ENCODE measurements at places on chromosomes 6 and 20.

DNA sequence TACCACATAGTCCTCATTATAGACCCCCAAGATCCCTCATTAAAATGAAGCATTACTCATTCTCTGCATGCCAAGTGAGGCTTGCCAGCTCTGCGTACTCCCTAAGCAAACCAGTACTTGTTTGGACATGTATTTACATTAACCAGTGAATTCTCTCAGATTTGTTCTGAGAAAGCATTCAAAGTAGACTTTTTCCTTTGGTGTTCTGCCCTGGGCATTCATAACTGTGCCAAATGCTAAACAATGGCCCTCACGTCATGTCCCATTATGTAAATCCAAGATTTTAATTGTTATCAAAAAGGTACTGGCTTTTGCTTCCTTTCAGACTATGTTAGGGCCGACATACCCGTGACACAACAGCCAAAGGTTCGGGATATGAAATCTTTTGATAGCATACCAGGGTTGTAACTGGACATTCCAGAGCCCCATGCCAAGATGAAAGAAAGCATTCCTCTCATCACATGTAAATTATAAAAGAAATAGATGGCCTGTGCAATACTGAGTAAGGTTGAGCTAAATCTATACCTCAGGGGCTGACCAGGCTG lies 164.2 kb downstream of the ADAT2 start:
- DNase-seq = no peak

DNA sequence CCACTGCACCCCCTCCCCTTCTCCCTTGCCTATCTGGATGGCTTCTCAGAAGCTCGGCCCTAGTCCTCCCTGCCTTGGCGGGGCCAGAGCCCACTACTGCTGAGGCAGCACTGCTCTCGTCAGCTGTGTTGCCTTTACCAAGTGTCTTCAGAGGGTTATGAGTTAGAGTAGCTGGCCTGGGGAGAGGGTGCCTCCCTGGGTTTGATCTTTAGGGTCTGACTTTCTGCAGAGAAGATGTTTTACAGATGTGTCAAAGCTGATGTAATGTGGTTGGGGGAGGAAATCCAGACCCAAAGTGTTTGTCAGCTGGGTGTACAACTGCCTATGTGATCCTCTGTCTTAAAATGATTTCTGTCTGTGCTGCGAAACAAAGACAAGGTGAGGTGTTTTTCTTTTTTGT lies 30.4 kb upstream of the PI16 start:
- DNase-seq = no peak

DNA sequence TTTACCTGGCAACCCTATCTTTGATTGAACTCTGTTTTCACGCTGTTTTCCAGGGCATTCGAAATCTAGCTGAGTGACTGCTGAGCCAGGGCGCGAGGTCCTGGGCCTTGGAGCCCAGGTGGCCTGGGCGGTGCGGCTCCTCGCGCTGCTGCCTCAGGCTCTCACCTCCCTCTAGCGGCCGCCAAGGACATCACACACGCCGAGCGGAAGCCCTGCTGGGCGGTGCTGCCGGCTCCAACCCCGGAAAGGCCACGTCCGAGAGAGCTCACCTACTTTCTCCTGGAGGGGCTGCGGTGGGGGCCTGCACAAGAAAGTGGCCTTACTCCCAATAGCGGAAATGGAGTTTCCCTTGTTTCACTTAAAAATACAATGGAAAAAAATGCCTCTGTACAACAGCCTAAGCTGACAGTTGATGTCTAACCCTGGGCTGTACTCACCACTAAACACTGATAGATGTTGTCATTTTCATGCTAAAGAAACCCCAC lies 77.7 kb downstream of the ELOVL4 start:
- DNase-seq = peak; percentile 15

DNA sequence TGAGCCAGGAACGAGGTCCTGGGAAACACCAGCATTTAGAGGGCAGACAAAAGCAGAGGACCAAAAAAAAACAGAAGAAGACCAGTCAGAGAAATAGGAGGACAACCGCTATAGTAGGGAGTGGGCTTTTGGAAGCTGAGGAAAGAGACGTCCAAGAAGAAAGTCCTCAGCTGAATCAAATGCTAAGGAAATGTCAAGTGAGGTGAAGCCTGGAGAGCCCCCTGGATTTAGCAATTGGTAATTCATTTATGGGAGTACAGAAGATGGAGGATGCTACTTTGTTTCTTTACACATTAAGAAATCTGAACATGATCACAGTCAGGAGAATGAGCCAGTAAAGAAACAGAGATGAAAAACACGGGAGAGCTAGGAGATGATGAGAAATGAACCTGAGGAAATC lies 41.1 kb downstream of the LRP11 start:
- DNase-seq = no peak

DNA sequence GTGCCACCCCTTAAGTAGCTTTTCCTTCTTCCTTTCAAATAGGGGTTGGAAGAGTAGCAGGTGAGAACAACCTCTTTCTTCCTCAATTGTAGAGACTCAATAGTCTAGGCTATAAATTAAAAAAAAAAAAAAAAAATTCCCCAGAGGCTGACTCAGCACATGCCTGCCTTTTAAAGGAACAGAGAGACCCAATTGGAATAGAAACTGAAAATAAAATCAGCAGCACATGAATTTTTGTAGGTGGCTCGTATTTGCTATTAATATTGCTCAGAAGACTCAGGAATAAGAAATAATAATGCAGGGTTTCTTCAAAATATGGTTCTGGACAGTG lies 19.3 kb downstream of the TOP1 start:
- DNase-seq = no peak

DNA sequence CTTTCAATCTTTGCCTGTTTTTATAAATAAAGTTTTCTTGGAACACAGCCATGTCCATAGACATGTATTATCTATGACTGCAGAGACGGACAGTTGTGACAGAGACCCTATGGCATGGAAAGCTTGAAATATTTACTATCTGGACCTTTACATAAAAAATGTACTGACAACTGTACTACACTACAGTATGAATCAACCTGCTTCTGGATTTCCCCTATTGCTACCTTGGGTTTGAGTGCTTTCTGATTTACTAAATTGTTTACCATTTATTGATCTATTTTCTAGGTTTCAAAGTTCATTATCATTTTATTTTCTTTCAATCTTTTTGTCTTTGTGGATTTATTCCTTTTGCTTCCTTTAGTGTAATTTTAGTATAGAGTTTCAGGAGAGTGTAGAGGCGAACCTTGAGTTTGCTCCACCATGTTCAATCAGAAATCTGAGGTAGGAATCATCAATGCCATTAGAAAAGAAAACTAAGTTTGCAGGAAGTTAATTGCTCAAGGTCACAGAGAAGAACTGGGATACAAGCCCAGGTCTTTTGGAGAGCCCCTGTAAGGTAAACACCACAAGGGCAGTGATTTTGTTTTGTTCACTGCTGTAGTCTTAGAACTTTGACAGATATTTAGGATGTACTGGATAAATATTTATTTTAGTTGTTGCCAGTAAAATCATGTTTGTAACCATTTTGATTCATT lies 352.8 kb upstream of the SYNCRIP start:
- no peak for DNase-seq

GRCh38 chr6:72621291-72622093 lies at the start of gene KCNQ5:
KCNQ5 (plus strand) TSS chr6:72622064.
- no peak for DNase-seq

DNA sequence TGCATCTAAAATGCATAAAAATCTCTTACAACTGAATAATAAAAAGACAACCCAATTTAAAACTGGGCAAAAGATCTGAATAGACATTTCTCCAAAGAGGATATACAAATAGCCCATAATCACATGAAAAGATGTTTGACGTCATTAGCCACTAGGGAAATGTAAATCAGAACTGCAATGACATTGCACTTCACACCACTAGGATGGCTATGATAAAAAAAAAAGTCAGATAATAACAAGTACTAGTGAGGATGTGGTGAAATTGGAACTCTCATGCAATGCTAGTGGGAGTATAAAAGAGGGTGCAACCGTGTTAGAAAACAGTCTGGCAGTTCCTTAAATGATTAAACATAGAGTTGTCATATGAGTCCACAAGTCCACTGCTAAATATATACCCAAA lies 24.3 kb upstream of the TBX18 start:
- DNase-seq = no peak

DNA sequence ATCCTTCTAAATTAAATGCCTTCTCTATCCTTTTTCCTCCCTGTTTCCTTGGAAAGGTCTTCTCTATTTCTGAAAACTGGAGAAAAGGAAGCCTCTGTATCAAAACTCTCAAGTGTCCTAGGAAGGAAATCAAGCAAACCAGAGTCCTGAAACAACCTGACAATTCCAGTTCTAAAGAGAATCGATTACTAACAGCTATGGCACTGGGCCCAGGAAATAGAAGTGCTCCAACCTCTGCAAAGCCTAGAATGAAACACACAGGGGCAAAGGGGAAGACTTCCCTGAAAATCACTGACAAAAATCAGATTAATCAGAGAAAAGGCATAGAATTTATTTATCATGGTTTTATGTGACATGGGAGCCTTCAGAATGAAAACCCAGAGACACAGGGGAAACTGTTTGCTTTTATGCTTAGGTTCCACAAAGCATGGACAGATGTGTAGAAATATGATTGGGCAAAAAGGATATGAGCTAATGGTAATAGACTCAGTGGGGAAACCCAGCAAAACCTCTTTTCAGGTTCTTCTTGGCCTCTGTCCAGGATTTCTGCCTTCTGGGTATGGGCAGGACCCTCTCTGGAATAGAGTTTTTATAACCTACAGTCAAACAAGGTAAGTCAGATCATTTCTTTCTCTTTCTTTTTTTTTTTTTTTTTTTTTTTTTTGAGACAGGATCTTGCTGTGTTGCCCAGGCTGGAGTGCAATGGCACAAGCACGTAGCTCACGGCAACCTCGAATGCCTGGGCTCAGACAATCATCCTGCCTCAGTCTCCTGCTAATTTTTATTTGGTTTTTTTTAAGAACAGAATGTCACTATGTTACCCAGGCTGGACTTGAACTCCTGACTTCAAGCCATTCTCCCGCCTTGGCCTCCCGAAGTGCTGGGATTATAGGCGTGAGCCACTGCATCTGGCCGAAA lies 91.7 kb downstream of the CD24 start:
- no peak for DNase-seq

DNA sequence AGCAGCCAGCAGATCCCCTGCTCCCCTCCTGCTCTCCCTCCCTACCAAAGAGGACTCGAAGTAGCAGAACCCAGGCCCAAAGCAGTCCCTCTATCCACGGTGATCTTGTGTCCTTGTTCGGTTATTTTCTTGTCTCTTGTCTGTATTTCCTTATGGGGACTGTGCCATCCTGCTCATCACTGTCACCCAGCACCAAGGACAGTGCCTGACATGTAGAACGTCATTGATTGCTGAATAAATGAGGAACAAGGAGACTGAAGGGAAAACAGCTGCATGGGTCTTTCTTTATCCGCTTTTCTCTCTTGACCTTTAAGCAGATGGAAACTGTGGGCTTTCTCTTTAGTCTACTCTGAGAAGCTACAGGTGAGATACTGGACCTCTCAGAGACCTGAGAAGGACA lies 29.4 kb upstream of the ZNF831 start:
- DNase-seq = no peak

DNA sequence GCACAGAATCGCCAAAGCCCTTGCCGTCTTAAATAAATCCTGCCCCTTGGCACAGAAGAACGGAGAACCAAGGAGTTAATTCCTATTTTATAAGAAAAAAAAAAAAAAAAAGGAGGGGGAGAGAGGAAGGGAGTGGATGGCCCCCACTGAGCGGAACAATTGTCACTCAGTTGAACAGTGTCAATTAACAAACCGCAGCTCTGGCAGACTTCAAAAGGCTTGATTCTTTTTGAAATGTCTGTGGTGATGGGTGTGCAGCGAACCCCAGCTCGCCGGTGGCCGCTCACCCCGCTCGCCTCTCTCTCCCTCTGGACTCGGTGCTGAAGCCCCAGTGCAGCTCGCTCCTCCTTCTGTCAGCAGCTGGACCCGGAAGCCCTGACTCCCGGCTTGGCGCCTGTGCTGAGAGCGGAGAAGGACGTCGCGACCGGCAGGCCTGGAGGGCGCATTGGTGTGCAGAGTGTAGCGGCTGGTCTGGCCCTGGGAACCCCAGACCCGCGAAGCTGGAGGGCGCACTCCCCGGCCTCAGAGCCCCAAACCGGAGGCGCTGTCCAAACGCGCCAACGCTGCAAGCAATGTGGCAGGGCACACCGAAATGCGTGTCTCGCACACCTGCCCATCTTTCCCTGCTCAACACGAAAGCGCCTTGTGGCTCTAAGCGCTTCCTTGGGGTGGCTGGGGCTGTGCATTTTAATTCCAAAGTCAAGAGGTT lies 3.4 kb downstream of the LINC00237 start:
- no peak for DNase-seq

DNA sequence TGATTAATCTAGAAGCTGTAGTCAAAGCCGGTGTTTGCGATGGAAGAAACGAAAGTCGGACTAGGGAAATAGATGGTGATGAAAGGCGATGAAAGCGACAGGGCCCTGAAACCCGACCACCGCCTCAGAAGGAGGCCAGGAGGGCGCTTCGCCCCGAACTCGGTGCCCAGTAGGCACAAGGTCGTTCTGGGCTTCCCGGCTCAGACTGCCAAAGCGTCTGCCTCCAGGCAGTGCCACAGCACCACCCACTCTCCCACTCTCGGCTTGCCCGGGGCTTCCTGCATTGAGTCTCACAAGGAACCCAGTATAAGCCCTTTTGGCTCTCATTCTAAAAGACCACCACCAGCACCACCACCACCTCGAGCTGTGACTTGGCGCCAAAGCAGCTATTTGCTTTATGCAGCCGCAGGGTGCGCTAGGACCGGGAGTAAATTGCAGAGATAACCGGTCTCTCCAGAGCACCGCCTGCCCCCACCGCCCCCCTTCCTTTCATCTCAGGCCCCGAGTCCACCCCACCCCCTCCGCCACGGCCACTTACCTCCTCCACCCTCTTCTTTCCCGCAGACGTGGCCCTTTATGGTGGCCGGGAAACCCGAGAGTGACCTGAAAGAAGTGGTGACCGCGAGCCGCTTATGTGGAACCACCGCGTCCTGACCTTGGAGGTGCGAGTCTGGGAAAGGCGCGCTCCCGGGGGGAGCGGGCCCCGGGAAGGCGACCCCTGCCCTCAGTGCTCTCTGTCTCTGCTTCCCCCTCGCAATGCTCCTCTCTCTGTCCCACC lies 2.4 kb downstream of the TCF21 start:
- no peak for DNase-seq

GRCh38 chr6:23184351-23184750 lies 615.0 kb downstream of the HDGFL1 start:
- no peak for DNase-seq

DNA sequence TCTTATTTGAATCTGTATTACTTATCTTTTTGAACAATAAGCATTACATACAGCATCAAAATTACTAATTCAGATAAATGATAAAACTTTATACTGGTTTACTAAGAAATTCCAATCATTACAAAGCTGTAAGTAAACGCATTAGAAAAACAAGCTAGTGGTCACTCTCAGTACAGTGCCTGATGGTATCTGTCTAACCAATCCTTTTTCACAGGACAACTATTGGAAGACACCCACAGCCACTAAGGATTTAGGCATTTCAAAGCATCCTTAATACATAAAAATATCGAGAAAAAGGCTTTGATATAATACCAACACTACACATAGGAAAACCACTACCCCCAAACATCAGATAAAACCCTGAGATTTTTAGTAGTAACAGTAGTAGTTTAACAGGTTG lies 2.6 kb downstream of the CD164 start:
- DNase-seq = no peak

- DNase-seq = no peak
Observed at GRCh38 chr6:148430897-148431296, 88.3 kb downstream of the SASH1 start.
